ENCODE measurements at places on chromosomes 6 and 20.

- peak; percentile 47 for DNase-seq
These were observed 802 bp downstream of the HDAC2 start for GRCh38 chr6:113969888-113970804.

GRCh38 chr6:33416386-33417127, 1.4 kb downstream of the CUTA start:
- no peak for DNase-seq

- DNase-seq, result peak; percentile 50
These were observed 808.4 kb upstream of the EPHA7 start for GRCh38 chr6:94227741-94228140.

GRCh38 chr6:130982941-130983456, 80.0 kb downstream of the EPB41L2 start:
- no peak for DNase-seq

DNA sequence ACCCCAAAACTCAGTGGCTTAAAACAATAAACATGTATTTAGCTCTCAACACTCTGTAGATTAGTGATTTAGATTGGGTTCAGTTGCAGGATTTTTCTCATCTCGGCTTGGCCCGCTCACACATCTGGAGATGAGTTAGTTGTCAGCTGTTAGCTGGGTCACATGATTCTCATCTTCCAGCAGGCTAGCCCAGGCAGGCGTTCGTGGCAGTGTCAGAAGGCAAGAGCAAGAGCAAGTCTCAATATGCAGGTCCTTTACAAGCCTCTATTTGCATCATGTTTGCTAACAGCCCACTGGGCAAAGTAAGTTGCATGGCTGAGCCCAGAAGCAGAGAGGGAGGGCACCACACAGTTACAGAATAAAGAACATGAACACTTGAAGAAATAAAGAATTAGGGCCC, 83.6 kb upstream of the MYLIP start:
- no peak for DNase-seq

DNA sequence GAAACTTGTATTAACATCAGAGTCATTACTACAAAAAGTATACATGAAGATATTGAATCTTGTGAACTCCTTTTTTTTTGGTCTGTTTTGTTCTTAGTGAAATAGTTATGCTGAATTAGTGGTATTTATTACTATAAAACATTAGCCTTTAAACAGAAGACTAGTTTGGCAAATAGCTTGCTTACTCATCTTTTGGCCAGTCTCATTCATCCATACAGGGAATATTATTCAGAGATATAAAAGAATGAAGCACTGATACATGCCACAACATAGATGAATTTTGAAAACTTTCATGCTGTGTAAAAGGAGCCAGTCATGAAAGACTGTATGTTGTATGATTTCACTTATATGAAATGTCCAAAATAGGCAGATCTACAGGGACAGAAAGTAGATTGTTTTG, 205.9 kb downstream of the ZFAND3 start:
- DNase-seq, result no peak

GRCh38 chr6:27287751-27288135, 24.3 kb downstream of the POM121L2 start:
- DNase-seq, result no peak

DNA sequence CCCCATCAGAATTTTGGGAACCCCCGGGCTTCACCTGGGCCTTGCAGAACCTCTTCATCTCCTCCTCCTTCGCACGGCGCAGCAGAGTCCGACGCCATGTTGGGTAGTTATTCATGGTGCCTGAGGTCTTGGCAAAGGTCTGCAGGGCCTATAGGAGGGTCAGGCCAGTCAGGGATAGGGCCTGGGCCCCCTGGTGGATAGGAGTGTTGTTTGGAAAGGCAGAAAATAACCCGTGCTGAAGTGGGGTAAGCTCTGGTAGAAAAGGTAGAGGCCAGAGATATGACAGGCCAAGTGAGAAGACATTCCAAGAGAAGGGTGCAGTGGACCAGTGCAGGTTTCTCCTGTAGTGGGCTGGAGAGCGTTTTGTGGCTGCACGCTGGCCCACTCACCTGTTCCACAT, 4.9 kb downstream of the SMPD2 start:
- DNase-seq, result no peak

DNA sequence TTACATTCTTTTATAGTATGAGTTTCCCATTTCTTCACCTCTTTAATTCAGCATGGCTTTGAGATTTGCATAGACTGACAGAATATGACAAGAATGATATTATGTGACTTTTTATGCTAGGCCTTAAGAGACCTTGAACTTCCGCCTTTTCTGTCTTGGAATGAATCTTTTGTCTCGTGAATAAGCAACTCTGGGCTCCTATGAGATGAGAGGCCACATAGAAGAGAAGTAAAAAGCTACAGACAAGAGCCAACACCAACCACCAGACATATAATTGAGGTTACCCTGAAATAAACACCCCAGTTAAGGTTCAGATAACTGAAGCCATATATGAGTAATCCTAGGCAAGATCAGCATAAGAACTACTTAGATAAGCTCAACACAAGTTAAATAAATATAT, 600.8 kb downstream of the MEI4 start:
- DNase-seq, result no peak

- no peak for DNase-seq
These were observed 45.4 kb downstream of the MYB start for GRCh38 chr6:135226537-135226936.
